Activated T-helper 9 cell treated with anti-CD3 and anti-CD28 coated beads, Interleukin-2, amount 50 U/mL, for 16 hours (primary cell): ENCODE measurements at places on chromosomes 11 and 22.
A peak's percentile ranks its signal among the peaks of the same experiment; 100 is the strongest.

DNA sequence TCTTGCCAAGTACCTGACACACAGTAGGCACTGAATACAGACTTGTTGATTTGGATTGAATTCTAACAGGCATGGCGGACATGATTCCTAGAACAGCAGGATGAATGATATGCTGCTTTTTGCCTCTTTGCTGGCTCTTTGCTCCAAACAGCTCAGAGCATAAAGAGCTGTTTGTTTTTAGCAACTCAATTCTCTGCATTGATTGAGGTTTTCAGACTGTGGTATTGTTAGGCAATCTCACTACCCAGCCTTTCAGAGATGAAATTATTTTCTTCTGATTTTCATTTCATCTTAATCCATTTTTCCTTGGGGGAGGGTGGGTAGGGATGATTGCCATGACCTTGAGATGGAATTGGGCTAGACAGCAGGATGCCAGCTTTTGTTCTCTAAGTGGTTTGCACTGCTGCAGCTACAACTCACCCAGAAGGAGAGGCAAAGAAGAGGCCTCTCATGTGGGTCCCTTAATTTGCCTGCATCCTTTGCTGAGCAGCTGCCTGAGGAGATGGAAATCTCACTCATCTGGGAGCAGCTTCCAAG is 20.5 kb downstream of the COA4 start:
- DNase-seq = no peak

- peak; percentile 41 for DNase-seq
Measured at GRCh38 chr11:62025487-62026105, 58.2 kb upstream of the FTH1 start.

DNA sequence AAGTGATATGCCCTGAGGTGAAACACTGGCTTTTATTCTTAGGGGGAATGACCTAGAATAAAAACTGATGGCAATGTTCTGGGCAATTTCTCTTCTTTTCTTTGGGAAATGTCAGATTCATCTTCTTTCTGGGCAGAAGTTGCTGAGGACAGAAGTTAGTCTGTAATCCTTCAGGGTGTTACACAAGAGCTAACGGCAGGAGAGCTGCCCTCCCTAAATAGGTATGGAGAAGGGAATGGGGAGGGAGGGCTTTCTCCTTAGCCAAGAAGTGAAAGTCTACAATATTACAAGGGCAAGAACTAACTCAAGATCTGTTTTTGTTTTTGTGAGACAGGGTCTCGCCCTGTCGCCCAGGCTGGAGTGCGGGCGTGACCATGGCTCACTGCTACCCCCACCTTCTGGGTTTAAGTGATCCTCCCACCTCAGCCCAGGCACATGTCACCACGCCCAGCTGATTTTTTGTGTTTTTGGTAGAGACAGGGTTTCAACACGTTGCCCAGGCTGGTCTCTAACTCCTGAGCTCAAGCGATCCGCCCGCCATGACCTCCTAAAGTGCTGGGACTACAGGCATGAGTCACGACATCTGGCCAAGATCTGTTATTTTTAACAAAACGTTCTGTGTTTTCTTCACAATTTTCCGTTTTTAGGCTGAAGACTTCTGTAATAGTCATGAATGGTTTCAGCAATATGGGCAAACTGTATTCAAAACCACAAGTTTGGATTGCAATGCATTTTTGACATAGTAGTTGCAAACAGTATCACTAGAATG is 7.2 kb downstream of the PIWIL4 start:
- no peak for DNase-seq

- DNase-seq = no peak
Measured at GRCh38 chr11:102347462-102348370, 702 bp downstream of the BIRC2 start.

DNA sequence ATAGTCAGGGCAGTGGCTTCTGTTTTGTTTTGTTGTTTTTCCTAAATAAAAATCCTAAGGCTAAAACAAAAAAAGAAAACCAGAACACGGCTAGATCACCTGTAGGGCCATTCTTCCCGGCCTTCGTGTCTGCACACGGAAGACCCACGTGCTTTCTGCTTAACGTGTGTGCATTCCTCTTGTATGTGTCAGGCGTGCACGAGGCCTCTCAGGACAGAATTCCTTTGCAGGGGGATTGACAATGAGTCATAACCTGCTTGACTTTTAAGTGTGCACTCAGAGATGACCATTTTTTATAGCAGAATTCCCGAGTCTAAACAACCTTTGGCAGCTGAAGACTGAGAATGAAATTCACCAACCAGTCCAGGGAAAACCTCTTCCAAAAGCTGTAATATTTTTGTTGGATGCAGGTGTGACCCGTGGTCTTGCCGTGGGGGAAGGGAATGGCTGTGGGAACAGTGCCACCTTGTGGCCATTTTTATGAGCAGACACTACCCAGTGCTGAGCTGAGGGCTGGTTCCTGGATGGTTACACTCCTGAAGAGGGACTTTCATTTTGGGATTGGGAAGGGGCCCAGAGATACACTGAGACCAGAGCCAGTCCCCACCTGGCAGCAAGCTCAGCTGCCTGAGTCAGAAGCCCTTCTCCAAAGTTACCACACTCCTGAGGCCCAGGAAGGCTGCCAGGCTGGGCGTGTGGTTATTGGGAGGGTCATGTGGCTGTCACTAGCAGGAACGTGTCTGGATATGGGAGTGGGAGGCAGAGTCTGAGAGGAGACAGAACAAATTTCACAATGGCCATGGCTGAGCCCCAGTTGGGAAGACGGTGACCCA is 35.7 kb upstream of the DKK3 start:
- peak; percentile 36 for DNase-seq

DNA sequence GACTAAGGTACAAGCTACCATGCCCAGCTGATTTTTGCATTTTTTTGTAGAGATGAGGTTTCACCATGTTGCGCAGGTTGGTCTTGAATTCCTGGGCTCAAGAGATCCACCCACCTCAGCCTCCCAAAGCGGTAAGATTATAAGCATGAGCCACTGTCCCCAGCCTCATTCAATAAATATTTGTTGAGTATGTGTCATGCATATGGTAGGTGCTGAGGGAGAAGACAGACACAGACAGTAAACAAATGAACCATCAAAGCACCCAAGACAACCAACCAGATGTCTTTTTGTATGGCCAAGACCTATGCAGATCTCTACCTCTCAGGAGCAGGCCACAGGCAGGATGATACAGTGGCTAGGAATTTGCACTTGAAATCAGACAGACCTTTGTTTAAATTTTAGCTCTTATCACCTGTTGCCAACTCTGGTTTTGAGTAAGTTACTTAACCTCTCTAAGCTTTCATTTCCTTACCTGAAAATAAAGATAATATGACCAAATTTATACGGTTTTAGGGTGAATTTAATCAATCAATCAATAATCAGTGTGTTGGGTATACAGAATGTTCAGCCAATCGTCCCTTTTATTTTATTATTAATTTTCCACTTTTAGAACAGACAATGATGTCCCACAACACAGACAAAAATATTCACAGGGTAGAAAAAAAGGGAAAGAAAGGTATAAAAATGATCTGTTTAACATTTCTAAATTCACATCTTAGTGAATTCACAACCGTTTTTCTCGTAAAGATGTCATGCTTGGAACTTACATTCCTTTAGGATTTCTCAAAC is 128.2 kb downstream of the SGSM3 start:
- no peak for DNase-seq

GRCh38 chr11:13214276-13214675 is 63.3 kb upstream of the BMAL1 start:
- DNase-seq = no peak

GRCh38 chr11:113274713-113275582 is 39.4 kb upstream of the TTC12 start:
- DNase-seq = no peak

GRCh38 chr22:38314933-38315822 is 2.1 kb downstream of the CSNK1E start:
- no peak for DNase-seq

DNA sequence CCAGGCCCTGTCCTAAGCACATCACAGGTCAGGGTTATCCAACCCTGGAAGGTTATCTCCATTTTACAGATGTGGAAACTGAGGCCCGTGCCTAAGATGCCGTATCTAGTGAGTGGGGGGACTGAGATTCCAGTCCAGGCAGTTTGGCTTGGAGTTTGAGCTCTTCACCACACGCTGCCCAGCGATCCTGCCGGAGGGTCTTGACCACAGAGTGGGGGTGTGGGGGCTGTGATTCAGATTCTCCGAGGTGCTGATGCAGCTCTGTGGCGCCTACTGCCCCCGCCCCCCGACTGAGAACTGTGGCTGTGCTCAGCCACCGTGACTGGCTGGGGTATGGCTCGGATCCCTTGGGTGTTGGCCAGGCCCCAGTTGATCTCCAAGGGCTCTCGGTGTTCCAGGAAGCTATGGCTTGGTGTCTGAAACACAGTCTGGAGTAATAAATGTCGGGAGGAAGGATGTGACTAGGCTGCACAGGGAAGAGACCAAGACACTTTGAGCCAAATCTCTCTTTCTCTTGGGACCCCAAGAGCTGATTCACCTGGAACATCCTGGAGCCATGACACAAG is 60.6 kb upstream of the RASD2 start:
- DNase-seq = no peak

DNA sequence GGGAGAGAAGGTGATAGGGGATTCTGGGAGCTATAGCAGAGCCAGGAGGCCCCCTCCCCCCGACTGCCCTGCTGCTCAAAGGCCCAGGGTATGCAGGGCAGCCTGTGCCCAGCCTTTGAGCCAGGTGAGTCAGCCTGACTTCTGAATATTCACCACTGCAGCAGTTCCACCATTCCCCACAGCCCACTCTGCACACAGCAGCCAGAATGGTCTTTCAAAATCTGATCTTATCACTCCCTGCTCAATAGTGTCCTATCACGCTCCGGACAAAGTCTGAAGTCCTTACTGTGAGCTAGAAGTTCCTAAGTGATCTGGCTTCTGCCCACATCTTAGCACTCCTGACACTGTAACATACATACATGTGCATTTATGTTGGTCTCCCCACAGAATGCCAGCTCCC is 111.7 kb downstream of the BUD13 start:
- no peak for DNase-seq

- no peak for DNase-seq
Measured at GRCh38 chr11:70298243-70298915, 27.9 kb downstream of the PPFIA1 start.

DNA sequence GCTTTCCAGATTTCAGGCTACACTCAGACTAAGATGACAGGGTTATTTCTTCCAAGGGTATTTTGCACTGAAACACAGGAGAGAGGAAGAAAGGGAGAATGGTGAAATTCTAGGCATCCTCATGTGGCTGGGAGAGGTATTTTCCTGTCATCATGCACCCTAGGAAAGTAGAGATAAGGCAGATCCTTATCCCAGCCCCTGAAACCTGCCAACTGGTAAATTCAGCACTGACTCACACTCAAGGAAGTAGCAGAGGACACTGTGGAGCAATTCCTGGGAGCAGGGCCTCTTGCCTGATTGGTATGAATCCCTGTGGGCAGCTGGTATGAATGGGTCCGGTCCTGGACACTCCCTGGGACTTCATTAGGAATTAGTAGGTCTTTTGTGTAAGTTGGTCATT is 37.6 kb upstream of the SLC5A1 start:
- no peak for DNase-seq

DNA sequence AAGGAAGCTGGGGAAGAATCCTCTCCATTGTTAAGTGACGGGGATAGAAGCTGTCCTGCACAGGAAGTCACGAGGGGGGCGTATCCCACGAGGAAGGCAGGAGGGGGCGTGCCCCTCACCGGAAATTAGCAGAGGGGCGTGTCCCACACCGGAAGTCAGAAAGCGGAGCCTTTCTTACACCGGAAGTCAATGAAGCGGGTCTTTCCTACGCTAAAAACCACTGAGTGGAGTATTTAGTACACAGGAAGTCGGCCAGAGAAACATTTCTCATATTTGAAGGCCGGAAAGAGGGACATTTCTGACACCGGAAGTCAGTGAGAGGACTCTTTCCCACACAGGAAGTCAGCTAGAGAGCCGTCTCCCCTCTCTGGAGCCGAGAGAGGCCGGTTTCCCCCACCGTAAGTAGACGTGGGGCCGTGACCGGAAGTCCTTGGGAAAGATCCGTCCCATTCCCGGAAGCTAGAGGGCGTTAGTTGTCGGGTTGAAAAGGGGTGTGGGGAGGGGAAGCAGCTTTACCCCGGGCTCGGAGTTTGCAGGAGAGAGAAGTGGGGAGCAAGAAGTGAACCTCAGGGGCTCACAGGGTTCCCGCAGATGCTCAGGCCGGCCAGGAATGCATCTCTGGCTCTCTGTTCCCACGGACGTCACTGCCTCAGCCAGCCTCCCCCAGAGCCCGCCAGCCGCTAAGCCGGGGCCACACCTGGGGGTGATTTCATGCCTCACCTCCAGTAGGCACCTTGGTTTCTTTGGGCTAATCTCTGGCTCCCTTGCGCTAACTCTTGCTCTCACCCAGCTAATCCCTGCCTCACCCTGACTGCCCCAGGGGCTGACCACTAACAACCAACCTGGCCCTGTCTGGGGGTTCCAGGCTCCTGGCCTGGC is 15.4 kb downstream of the MIAT start:
- peak; percentile 80 for DNase-seq

DNA sequence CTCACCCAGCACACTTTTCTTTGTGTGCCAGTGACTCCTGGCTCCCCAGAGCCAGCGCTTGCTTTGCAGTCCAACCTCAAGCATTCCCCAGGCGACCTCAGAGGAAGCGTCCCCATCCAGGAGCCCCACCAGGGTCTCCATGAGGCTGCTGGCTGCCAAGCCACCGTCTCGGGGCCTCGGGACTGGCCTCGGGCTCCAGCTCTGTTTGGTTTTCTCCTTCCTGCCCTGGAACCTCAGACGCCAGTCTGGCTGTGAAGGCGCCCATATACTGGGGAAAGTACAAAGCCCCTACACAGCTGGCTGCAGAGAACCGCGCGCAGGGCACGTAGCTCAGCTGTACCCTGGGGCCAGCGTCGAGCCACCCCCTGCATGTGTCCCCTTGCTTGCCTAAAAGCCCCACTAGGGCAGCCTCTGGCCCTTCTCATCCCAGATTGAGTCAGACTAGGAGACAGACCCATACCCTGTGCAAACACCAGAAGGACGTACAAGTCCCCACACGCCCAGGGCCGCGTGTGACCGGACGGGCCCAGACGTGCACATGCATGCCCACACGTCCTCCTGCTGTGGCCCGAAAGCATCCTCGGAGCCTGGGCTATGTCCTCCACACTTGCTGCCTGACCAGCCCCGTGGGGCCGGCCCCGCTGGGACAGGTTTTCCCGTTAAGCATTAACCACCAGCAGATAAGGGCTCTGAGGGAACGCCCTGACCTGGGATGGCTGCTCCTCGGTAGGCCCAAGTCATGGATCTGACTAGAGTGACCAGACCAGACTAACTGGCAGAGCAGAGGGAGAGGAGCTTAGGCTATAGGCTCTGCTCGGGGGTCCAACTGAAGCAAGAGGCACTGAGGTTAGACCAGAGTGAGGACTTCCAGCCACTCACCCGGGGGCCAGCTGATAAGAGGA is 4.2 kb upstream of the SYT8 start:
- DNase-seq = no peak

DNA sequence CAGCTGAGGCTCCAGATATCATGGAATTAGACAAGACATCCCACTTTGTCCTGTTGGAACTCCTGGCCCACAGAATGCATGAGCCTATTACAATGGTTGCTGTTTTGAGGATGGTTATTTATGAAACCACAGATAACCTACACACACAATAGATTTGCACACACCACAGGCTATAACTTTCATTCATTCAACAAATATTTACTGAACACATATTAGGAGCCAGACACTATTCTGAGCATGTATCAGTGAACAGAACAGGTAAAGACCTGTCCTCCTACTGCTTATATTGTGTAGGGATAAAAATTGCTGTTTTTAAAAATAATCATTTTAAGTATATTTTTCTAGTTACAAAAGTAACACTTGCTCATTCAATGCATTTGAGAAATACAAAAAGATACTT is 13.4 kb upstream of the LDLRAD3 start:
- no peak for DNase-seq

- DNase-seq = no peak
Measured at GRCh38 chr11:71185411-71185810, 67.0 kb downstream of the SHANK2 start.
